ENCODE measurements at places on chromosomes 11 and 22. TPM values are rescaled to one million over a fixed set of nuclear protein-coding genes. Genes with fewer than 3 reads are reported as not detected.

Gene C22orf42
- total RNA-seq = not detected

DNA sequence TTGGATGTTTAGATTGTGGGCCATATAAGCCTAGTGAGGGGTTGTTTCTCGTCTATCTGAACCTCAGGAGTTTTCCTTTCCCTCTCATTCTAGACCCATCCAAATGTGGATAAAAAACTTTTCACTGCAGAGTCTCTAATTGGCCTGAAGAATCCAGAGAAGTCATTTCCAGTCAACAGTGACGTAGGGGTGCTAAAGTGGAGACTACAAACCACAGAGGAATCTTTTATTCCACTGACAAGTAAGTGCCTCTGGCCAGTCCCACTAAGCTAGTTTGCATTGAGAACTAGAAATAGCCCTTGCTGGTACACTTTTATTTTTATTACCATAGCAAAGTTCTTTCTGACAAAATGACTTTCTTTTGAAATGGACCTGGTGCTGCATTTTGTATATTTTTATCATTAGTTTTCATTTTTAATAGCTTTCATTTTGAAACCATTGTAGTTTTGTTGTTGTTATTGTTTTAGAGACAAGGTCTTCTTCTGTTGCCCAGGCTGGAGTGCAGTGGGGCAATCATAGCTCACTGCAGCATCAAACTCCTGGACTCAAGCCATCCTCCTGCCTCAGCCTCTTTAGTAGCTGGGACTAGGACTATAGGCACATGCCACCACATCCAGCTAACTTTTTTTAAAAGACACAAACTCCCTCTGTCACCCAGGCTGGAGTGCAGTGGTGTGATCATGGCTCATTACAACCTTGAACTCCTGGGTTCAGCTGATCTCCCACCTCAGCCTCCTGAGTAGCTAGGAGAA, 14.6 kb upstream of the PHLDB1 start:
- DNase-seq = no peak

GRCh38 chr11:79165908-79166307, 274.9 kb downstream of the TENM4 start:
- no peak for DNase-seq

GRCh38 chr22:25083807-25084200, 115.9 kb upstream of the CRYBB3 start:
- DNase-seq = no peak

DNA sequence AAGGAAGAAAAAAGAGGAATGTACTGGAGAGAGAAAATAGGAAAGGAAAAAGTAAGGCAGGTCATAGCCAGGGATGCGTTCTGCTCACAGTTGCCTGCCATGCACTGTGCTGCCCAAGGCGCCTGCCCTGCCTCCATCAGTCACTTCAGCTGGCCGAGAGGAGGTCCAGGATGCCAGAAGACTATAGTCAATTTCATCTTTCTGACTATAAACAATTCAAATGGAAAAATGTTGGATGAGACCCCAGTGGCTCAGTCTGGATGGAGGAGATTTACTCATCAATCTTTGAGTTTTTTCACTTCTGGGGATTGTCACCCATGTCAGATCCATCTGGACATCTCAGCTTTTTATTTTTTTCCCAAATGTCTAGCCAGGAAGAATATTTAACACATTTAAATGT, 36.7 kb upstream of the CLMP start:
- no peak for DNase-seq

Gene C22orf31
- not detected for total RNA-seq
